ENCODE measurements at places on chromosomes 4 and X.
A peak's percentile ranks its signal among the peaks of the same experiment; 100 is the strongest.

DNA sequence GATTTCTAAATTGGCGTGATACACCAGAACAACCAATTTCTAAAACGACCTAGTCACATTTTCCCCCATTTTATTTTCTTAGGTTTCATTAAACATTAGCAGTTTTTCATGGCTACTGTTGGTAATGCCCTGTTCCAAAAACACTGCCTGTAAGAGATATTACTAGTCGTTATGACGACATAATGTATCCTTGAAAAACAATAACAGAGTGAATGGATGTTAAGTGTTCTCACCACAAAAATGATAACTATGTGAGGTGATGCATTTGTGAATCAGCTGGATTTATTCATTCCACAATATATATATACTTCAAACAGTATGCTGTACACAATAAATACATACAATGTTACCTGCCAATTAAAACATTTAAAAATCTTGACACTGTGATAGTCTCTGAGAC lies 1147.6 kb upstream of the PCDH10 start:
- DNase-seq = no peak

DNA sequence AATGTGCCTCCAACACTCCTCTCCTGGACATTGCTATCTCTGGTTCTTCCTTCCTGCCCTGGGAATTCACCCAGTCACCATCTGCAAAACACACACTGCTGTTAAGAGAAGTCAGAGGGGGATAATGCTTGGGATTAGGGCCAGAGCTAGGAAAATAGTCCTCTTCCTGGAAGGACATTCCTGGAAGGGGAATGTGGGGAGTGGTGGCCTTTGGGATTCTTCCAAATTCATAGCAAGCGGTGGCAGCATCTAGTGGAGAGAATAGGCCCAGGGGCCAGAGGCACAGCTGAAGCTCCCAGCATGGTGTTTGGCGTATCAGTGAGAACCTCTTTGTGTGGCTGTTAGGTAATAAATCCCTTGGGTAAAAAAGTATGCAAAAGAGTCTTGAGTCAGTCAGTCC lies 34.3 kb downstream of the SHROOM4 start:
- DNase-seq = no peak

DNA sequence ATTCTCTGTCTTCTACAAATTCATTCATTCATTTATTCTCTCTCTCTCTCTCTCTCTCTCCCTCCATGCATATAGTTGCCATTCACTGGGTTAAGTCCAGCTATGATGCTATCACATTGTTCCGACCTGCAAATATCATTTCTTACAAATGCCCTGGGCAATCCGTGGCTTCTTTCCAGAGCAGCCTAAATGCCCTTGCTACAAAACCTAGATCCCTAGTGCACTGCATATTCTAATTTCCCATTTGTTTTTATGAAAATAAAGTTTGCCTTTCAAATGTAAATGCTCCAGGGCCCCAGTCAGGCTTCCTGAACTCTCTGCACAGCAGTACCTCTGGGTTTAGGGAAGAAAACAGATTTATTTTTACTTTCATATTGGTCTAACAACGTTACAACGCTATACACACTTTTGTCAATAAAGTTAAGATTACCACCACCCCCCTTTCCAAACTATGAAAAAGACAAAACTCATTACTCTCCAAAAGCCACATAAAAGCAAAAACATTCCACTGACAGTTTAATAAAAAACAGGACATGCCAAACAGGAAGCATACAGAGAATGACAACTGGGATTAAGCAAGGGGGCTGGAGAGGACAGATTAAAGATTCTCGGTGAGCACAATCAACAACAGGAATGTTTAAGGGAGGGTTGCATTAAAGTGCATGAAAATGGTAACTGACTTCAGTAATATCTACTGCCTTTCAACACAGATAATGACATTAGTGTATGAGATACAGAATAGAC lies 104.3 kb downstream of the USP46 start:
- DNase-seq = no peak

- no peak for DNase-seq
Observed at GRCh38 chrX:44174061-44174460, 169.4 kb downstream of the EFHC2 start.

- DNase-seq = no peak
Observed at GRCh38 chrX:38634665-38635064, 73.3 kb downstream of the TSPAN7 start.

- DNase-seq = peak; percentile 19
Observed at GRCh38 chr4:123505095-123506010, 108.8 kb downstream of the SPRY1 start.

DNA sequence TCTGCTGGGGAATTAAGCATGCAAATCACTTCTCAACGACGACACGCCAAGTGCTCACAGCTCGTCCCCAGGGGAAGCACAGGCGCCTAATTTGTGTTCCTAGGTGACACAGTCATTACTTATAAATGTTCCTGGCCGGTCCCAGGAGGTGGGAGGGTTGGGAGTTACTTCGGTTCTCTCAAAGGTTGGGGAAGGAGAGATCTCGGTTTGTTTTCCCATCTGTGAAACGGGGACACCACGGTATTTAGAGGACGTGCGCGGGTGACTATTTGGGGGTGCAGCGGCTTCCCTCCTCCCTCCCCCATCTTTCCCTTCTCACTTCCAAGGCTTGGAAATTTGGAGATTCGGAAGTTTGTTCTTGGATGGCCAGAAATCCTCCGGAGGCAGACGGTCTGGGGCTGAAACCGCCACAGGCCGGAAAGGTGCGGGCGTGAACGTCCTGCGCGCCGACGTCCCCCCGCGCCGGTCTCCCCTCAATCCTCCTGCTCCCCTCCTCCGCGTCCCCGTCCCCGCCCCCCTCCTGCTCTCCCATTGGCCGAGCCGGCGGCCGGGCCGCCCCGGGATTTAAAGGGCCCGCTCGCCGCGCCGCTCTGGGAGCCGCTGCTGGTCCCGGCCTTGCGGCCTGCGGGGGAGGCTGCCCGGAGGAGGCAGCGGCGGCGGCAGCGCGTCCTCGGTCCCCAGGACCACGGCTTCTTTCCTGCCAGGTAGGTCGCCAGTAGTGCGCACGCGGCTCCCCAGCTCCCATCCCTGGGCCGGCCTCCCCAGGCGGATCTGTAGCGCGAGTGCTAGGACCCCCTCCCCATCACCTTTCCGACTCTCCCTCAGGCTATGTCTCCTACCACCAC lies at the start of gene PORCN:
Gene PORCN (plus strand): TSS at position 593 of the 845 bp plus-strand sequence. CDS start 829 bp downstream, outside the sequence.
- peak; percentile 81 for DNase-seq

DNA sequence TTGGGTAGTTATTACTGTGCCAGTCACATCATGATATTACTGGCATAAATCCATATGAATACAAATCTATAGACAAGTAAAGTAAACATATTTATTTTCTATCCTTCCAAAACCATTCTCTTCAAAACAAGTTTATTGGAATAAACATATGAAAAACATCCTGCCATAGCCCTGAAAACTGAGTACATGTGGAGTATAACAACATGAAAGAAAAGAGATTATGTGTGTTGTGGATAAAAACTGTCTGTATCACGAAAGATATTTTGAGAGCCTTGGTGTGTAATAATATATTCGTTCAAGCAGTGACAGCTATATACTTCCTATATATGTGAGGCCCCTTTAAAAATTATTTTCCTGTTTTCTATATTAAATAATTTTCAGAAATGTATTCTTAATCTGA lies 1742.2 kb downstream of the ARAP2 start:
- no peak for DNase-seq

DNA sequence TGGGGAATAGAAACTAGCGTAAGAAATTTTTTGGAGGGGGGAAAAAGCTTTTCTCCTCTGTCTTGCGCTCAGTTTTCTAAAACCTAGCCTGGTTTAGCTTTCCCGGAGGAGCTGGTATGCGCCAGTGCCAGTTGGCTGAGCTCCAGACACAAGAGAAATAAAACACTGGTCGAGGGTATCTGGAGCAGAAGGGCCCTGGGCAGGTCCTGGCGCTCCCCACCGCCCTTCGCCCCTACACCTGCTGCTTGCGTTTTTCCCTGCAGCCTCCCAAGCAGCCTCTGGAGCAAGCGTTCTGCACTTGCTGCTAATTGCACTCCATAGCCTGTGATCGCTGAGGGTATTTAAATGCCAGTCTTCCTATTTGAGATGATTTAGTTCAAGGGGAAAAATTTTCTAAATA lies 816 bp downstream of the EREG start:
- DNase-seq = no peak

DNA sequence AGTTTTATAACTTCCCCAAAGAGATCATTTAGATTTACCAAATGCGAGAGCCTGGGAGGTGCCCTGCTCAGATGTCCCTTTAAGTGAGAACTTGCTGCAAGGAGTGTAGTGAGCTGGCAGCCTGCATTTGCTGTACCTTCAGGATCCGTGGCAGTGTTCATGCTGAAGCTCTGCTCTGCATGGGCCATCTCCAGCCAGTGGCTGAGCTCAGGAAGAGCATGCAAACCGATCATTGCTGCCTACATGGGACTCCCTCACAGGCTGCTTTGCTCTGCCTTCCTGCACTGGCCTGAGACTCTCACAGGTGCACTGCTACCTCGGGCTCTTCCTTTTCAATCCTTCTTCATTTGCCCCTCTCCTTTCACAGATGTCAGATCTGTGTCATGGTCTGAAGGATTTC lies 152.0 kb upstream of the SFRP2 start:
- no peak for DNase-seq

DNA sequence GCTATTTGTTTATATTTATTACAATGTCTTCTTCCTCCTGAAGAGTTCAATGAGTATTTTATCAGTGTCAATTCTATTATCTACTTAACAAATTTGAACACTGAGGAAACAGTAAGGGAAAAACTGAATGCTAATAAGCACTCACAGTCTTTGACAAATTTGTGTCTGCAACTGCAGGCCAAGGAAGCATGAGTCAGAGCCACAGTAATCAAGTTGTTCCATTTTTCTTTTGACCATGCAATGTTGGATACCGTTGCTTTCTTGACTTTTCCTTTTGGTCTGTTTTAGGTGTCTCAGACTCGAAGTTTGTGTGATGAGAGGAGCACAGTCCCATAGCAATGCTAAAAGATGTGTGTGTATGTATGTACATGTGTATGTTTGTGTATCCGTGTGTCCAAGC lies 359.6 kb downstream of the IL1RAPL1 start:
- DNase-seq = no peak

DNA sequence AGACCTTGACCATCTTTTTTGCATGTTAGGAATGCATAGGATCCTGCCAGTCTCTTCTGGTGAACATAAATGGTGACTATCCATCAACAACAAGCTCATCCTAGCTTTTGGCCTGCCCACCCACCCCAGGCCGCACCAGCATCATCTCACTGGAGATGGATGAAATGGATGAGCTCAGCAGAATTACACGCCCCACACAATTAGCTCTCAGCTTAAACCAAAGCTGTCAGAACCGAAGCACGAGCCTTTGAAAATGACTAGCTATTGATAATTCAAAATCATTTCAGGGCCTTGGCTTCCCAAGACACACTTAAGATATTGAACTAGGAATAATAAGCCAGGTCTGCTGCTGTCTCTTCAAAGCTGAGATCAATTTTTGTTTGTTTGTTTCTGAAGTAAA lies 62.5 kb upstream of the MND1 start:
- DNase-seq = no peak

DNA sequence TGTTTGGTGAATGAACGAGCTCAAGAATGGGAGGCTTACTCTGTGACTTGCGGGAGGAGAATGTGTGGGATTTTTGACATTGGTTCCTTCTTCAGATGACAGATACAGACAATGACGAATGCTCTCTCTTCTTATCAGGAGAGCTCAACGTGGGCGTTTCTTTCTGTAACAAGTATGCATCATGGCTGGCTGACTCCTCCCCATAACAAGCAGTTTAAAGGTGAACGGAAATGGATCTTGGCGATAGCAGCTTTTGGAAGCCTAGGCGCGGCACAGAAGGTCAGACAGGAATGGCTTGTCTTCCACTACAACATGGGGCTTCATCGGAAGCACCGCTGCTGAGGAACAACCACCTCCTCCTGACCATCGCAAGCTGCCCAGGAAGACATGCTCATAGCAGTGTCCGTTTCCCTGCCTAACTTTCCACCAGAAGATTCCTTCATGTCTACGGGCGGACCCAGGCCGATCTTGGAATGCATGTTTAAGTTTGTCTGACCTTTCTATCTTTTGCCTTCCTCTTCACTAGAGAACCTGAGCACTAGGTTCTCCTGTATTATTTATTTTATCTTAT lies 18.3 kb upstream of the ACSL1 start:
- no peak for DNase-seq

DNA sequence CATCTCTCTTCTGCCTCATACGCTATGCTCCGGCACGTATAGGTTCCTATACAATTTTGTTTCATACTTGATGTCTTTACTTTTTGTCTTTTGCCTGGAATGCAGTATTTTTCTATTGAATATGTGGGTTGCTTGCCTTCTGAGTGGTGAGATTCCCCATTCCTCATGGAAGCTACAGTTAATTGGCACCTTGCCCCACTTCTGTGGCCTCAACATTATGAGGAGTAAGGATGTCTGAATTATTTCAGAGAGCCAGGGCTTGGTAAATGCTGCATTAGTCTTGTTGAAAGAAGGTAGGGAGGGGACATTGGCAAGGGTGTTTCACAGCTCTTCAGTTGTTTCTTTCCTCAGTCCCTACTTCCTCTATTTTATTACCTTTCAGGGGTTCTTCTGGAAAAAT lies 23.0 kb downstream of the CDKL5 start:
- no peak for DNase-seq

- DNase-seq = no peak
Observed at GRCh38 chr4:96097040-96097607, 257.2 kb downstream of the PDHA2 start.

GRCh38 chrX:11239230-11239629 lies 54.0 kb upstream of the AMELX start:
- DNase-seq = no peak

- no peak for DNase-seq
Observed at GRCh38 chr4:88822034-88822789, 124.6 kb upstream of the NAP1L5 start.

DNA sequence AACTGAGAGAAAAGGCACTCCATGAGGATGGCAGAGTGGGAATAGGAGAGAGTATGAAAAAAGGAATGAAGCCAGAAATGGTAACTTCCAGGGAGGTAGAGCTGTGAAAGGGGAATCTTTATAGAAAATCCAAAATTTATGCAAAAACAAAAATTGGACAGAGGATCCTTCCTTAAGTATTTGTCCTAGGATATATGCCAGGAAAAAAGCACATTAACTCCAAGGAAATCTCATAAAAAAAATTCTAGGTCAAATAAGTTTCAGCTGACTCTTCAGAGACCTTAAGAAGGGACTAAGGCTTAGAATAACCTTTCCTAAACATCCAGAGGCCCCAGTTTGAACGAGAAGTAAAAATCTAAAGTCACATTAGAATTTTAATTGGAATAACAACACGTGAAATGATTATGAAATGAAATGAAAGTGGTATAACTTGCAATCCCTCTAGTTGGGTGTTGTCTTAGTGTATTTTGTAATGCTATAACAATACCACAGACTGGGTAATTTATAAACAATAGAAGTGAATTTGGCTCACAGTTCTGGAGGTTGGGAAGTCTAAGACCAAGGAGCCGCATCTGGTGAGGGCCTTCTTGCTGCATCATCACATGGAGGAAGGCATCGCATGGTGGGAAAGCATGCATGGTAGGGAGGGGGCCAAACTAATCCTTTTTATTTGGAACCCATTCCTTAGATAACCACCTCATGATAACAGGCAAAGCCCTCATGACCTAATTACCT lies 145.4 kb upstream of the RXFP1 start:
- DNase-seq = no peak

GRCh38 chr4:56906489-56907393 lies 959 bp upstream of the REST start:
- peak; percentile 16 for DNase-seq

- no peak for DNase-seq
Observed at GRCh38 chrX:117376460-117376859, 740.1 kb downstream of the KLHL13 start.

- DNase-seq = no peak
Observed at GRCh38 chr4:155062948-155063347, 145.5 kb upstream of the NPY2R start.

GRCh38 chr4:37561803-37562207 lies 124.4 kb downstream of the RELL1 start:
- DNase-seq = no peak

GRCh38 chr4:152535360-152535902 lies 461 bp downstream of the FBXW7 start:
- peak; percentile 41 for DNase-seq
